ENCODE measurements at places on chromosomes 5 and 9.

DNA sequence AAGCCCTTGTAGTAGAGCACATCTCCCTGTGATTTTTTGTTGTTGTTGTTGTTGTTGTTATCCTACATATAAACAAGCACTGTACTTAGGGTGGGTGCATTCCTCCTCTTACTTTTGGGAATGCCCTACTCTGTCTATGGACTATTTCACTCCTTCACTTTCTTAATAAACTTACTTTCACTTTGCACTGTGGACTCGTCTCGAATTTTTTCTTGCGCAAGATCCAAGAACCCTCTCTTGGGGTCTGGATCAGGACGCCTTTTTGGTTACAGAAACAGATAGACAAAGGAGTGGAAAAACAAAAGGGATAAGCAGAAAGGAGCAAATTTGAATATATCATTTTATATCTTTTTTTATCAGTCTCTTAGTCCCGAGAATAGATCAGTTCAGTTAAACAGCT lies 14.4 kb upstream of the PAIP1 start:
- no peak for DNase-seq

DNA sequence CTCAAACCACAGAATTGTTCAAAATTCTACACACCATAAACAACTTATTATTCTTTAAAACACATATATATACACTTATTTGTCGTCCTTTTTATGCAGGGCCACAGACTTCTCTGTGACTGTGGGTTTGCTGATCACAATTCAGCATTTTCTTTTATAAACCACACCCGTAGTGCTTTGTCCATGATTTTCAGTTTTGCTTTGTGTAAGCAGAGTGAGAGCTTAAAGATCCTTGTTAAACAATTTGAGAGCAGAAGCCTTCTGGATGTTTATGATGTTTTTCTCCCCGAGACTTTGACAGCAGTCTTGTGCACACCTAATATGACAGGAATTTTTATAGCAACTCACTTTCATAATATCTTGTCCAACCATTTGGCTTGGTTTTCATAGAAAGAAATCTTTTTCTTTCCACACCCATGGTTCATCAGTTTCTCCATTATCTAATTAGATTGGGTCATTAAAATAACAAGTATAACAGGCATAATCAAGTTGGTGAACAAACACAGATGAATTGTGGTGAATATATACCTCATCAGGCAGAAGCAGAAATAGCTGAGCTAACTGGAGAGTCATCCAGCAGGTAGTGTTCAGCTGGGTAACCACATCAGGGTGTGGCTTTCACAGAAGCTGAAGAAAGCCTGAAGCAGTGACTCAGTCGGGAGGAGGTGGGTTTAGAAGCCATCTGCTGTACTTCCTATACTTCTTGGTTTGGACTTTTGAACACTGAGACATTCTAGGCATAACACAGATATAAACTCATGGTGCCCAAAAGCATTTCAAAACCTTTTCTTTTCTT lies 232.8 kb downstream of the DOCK8 start:
- no peak for DNase-seq

DNA sequence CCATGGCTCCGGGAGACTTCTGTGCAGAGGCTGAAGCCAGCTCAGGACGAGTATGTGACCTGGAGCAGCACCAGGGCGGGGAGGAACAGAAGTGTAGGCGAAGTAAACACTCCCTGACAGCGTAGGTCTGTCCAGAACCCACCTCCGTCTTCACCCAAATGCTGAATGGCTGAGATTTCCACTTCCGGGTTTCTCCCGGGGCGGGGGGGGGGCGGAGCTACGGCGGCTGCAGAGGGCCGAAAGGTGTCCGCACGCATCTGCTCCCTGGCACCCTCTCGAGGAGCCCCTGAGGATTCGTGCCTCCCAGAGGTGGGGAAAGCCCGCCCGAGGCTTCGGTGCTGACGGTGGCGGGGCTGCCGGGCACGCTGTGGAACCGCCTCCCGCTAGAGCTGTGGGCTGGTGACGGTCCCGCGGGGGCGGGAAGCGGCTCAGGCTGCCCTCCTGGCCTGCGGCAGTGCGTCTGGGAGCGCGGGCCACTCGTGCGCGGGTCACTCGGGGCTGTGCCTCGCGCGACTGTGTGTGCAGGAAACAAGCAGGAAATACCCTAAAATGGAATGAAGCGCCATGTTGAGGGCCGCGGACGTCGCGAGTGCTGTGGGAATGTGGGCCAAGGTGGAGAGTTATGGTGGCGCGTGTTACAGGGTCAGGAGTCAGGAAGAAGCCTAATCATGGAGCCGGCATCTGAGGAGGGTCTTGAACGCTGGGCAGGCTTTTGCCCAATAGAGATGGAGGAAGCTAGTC lies 1425.4 kb downstream of the FOXD4L5 start:
- no peak for DNase-seq

GRCh38 chr9:100219347-100219746 lies 120.3 kb downstream of the INVS start:
- no peak for DNase-seq

DNA sequence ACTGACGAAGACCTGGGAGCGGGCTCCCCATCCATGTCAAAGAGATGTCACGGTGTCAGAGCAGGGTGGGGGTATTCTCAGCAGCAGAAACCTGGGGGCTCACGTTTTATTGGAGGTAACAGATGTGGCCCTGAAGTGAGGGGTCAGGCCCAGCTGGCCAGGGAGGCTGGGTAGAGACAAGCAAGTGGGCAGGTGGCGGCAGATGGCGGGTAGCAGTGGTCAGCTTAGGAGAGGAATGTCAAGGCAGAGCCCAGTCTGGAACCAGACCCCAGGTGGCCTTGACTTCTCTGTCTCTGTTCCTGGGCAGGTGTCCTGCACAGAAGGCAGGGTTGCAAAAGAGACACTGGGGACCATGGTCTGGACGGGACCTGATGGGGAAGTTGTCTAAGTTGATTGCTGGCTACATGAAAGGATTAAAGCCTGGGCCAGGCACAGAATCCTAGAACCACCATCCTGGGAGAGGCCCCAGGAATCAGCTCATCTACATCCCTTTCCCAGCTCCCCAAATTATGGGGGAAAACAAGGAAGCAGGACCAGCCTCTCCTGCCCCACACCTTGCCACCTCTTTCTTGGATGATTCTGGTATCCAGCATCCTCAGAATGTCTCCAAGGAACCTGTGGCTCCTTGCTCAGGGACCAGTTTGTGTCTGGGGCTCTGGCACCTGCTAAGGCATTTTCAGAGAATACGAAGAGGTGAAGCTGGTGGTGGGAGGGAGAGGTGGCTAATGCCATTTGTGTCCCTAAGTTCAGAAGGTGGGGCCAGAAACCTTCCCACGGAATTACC lies 72.5 kb downstream of the AMBP start:
- DNase-seq = no peak

DNA sequence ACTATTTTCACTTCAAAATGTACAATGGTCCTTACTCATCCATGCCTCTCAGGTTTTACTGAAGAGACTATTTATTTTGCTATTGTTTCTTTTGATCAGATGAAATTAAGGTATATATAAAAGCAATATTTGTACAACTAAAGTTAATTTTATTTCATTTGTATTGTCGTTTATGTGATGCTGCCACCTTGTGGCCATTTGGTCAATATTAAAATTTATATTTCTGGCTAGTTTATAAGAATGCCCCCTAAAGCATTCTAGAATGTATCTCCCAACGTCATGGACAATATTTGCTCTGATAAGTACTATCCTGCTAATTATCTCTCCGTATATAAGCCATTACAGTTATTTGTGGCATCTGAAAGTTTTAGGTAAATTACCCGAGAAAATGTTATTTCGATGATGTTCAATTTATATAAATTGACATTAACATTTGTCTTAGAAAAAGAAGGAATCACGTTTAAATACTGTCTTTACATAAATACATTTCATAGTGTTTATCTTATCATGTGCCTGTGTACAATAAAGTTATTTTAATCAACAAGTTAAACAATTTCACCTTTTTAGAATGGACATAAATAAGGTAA lies 680.0 kb downstream of the TAF11L14 start:
- DNase-seq = no peak

GRCh38 chr9:133670466-133670865 lies 34.3 kb downstream of the DBH start:
- DNase-seq = no peak
